ENCODE measurements at places on chromosomes 13 and 19.
A peak's percentile ranks its signal among the peaks of the same experiment; 100 is the strongest.

DNA sequence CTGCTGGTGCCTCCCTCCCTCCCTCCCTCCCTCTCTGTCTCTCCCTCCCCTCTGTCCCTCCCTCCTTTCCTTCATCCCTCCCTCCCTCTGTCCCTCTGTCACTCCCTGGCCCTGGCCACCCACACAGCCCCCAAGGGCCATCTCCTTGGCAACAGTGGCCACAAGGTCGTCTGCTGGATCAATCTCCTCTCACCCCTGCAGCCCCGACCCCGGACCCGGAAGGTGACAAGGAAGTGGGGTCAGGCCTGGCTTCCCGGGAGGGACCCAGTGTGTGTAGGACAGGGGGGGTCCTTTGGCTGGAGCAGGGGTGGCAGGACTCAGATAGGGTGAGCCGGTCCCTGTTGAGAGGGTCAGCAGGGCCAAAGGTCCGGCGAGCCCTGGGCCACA lies 21.9 kb upstream of the TCF3 start:
- DNase-seq = no peak

DNA sequence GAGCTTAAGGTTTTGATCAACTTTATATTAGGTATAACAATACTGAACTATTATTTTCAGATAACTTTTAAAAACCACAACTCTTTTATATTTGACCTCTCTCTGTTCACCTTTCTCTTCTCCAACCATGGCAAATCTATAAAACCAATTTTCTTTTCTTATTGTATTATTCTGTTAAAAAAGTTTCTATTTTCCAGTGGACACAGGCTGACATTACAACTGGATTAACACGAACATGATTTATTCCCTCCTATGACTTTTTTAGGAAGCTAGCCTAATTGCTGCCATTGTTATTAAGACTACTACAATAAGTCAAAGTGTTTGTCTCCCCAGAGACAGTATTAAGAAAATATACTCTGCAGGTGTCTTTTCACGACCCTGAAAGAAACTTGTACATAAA lies 2291.1 kb upstream of the PCDH20 start:
- no peak for DNase-seq

- DNase-seq = no peak
Measured at GRCh38 chr13:93732186-93732585, 505.6 kb downstream of the GPC6 start.

GRCh38 chr19:53132141-53132991 lies at the start of gene ZNF415:
TSS of gene ZNF415 (minus strand) at chr19:53132910. CDS start at chr19:53122676, 10,234 bp downstream.
- DNase-seq = peak; percentile 14

DNA sequence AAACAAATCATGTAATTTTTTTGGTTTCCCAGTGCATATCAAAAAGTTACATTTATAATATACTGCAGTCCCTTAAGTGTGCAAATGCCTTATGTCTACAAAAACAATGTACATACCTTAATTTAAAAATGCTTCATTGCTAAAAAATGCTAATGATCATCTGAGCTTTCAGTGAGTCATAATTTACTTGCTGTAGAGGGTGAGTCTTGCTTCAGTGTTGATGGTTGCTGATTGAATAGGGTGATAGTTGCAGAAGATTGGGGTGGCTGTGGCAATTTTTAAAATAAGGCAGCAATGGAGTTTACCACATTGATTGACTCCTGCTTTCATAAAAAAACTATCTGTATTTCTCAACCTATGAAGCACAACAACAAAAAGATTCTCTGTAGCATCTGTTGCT lies 613.9 kb downstream of the TBC1D4 start:
- DNase-seq = no peak

- no peak for DNase-seq
Measured at GRCh38 chr19:45475537-45476291, 7.9 kb downstream of the FOSB start.

- DNase-seq = no peak
Measured at GRCh38 chr19:3818466-3818865, 32.3 kb upstream of the MATK start.

GRCh38 chr19:7894612-7895309 lies 6.5 kb downstream of the LRRC8E start:
- no peak for DNase-seq

DNA sequence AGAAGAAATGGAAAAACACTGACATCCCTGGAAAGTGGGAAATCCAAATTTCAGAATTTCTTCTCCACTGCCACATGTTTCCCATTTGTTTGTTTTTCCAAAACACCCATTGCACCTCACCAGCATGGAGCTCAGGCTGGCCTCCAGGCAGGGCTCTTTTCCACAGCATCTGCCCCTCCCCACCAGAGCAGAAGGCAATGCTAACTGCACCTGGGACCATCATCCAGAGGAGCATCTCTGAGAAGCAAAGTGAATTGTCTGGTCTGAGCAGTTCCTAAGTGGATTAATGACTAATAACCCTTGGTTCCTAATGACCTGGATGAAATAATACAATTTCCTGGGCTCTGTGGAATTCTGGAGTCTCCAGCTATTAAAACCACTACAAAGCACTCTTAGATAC lies 8.8 kb upstream of the CYSLTR2 start:
- DNase-seq = no peak

- DNase-seq = no peak
Measured at GRCh38 chr19:28933039-28933438, 279.9 kb downstream of the UQCRFS1 start.

GRCh38 chr13:49464621-49465325 lies 20.7 kb downstream of the SETDB2 start:
- DNase-seq = peak; percentile 52

DNA sequence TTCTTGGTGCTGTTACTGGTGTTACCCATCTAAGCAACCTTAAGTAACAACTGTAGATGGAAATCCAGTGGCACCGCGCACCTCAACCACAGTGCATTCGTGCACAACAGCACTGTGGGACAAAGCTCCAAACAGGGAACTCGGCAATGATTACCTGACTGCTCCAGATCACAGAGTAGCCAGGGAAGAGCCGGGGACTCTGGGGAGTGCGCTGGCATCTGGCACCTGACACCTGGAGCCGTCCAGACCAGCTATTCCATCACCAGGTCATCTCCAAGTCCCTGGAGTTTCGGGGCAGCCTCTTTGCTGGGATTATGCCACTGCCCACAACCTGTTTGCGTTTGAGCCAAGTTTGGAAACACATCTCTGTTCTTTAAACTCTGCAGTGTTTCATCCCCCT lies 62.0 kb downstream of the COL4A1 start:
- no peak for DNase-seq

GRCh38 chr13:98979012-98979660 lies 1.3 kb upstream of the DOCK9 start:
- no peak for DNase-seq

- peak; percentile 85 for DNase-seq
Measured at GRCh38 chr19:10334588-10335351, 1.4 kb upstream of the RAVER1 start.

DNA sequence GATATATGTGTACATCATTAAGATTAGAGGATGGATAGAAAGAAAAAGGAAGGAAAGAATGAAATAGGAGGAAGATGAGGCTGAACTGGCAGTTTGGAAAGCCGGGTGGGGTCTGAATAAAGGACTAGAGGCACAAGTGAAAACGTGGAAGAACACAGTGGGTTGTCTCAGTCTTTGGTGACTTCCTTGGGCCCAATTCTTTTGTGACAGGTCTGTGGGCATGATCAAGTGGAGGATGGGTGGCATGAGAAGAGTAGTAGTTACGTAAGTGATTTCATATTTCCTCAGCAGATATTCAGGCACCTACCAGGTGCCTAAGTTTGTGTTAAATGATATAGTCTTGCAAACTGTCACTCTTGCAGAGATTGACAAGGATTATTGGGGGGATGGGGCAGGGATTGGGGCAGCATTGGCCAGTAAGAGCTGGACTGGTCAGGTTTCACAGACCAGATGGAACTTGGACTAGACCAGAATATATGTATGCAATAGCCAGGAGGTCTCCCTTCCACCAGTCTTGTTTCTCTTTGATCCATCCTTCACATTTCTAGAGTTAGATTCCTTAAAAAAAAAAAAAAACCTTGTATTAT lies 2.7 kb downstream of the TPP2 start:
- no peak for DNase-seq

- DNase-seq = no peak
Measured at GRCh38 chr13:37344056-37344455, 238.6 kb upstream of the CSNK1A1L start.

GRCh38 chr13:113862931-113863523 lies 849 bp downstream of the GAS6 start:
- no peak for DNase-seq

- no peak for DNase-seq
Measured at GRCh38 chr13:45812695-45813372, 38.7 kb downstream of the SIAH3 start.

GRCh38 chr13:81048026-81048461 lies 707.1 kb upstream of the SPRY2 start:
- DNase-seq = no peak

- DNase-seq = no peak
Measured at GRCh38 chr13:41193469-41193868, 900 bp downstream of the KBTBD7 start.

GRCh38 chr19:21463449-21464105 lies 41.8 kb upstream of the ZNF429 start:
- no peak for DNase-seq

DNA sequence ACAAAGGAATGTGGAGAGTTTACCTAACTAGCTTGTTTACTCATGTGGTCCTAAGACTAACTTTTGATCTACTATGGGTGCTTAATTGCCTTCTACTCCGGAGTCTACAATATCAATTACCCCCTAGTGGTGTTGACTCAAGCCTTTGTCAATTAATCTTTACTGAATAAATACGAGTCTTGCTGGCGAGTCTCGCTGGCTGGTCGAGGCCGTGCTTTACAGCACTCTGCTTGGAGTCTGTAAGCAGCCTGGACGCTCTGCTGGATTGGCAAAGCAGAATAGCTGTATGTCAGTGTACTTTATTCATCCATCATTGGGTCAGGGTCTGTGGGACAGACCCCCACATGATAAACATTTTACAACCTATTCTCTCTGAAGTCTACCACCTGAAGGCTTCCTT lies 9.9 kb upstream of the SPART start:
- DNase-seq = no peak

GRCh38 chr19:55599842-55600661 lies at the start of gene ZNF524:
TSS of gene ZNF524 (plus strand) at chr19:55600288. CDS start at chr19:55602113, 1,825 bp downstream.
- peak; percentile 56 for DNase-seq

DNA sequence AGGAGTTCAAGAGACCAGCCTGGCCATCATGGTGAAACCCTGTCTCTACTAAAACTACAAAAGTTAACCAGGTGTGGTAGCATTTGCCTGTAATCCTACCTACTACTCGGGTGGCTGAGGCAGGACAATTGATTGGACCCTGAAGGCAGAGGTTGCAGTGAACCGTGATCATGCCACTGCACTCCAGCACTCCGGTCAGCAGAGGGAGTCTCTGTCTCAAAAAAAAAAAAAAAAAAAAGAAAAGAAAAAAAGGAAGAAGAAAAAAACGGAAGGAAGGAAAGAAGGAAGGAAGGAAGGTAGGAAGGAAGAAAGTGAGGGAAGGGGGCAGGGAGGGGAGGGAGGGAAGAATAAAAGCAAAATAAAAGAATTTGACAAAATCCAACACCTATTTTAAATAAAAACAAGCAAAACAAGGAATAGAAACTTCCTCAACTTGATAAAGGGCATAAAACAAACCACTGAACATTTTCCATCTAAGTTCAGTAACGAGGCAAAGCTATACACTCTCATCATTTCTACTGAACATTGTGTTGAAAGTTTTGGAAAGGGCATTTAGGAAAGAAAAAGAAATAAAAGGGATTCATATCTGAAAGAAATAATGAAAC lies 411.6 kb upstream of the SLITRK5 start:
- no peak for DNase-seq

DNA sequence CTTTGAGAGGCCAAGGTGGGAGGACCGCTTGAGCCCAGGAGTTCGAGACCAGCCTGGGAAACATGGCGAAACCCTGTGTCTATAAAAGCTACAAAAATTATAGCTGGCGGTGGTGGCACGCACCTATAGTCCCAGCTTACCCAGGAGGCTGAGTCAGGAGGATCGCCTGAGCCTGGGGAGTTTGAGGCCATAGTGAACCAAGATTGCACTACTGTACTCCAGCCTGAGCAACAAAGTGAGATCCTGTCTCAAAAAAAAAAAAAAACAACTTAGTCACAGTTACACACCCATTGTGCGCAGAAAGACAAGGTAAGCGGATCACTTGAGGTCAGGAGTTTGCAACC lies 728 bp upstream of the DENND1C start:
- no peak for DNase-seq

GRCh38 chr13:113848020-113848419 lies 15.9 kb downstream of the GAS6 start:
- no peak for DNase-seq

- DNase-seq = peak; percentile 28
Measured at GRCh38 chr19:5031231-5032100, 62.6 kb downstream of the KDM4B start.

GRCh38 chr13:29961036-29961670 lies 110.7 kb upstream of the UBL3 start:
- DNase-seq = no peak

DNA sequence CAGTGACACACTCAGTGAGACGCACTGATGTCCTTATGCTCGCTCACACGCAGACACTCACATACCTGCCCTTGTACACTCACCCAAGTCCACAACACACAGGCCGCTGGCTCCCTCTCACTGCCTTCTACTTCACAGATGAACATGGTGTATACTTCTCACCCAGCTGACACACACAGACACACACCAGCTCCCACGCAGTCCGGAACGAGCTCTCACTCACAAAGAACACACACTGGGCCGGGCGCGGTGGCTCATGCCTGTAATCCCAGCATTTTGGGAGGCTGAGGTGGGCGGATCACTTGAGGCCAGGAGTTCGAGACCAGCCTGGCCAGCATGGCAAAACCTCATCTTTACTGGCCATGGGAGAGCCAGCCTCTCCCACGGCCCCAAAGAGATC lies 31.6 kb downstream of the CCL25 start:
- DNase-seq = no peak

DNA sequence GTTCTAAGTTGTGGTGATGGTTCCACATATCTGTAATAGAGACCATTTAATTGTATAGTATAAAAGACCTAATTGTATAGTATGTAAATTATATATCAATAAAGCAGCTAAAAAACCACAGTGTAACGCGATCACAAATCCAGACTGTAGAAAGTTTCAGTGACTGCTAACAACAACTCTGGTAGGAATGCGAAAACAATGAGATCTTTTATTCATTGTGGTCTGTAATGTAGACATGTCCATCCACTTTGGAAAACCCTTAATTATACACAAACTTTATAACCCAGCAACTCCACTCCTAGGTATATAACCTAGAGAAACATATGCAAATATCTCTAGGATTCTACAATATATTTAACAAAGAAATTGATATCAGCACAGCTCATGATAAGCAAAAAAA lies 549.5 kb downstream of the SLITRK1 start:
- no peak for DNase-seq

GRCh38 chr19:16598848-16599247 lies 26.6 kb upstream of the SLC35E1 start:
- DNase-seq = no peak

DNA sequence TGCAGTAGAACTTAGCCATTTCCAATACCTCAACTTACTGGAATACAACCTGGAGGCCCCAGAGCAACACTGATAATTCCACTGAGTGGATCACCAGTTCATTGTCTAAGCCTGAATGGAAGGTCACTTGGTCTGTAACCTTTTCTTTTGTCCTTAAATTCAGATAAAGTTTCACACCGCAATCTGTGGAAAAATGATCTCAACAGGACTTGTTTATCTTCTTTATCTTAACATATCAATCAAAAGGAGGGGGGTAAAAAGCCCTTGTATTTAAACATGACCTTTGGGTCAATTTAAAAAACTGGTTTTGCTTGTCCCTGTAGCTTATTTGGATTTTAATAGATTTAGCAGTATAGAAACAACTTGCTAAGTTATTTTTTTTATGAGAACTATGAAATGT lies 21.6 kb downstream of the SAE1 start:
- DNase-seq = no peak

- DNase-seq = no peak
Measured at GRCh38 chr19:18683958-18684641, 620 bp downstream of the CRTC1 start.

- no peak for DNase-seq
Measured at GRCh38 chr13:50080911-50081678, 65.9 kb downstream of the KCNRG start.

Measured in AG09319 (cell line).